ENCODE measurements at places on chromosomes 12 and 14.
A peak's percentile ranks its signal among the peaks of the same experiment; 100 is the strongest.

GRCh38 chr14:57751400-57751799 lies 114.5 kb downstream of the SLC35F4 start:
- no peak for DNase-seq

- DNase-seq, result no peak
Measured at GRCh38 chr12:9349888-9350885, 142.0 kb upstream of the PZP start.

GRCh38 chr14:100065111-100065871 lies at the start of gene EVL:
Gene EVL, plus strand, starts transcription at chr14:100065422. Its CDS starts 79 bp downstream, at chr14:100065501.
- no peak for DNase-seq

DNA sequence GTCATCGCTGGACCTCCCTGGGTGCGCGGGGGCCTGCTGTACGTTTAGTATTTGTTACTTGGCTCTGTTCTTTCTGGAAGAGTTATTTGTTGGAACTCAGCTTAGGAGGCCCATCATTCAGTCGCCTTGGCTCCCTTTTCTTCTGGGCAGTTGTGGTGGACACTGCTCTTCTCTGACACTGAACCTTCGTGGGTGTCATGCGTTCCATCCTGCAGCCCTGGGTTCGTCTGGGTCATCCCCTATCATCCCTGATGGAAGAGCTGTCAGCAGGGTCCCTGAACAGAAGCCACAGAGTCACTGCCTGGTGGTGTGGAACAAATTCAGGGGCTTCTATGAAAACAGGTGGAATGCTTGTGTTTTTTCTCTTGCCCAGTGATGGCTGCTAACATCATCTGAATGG lies 52.9 kb upstream of the SCN8A start:
- no peak for DNase-seq

- DNase-seq, result no peak
Measured at GRCh38 chr12:37672655-37673260, 643.8 kb upstream of the ALG10B start.

DNA sequence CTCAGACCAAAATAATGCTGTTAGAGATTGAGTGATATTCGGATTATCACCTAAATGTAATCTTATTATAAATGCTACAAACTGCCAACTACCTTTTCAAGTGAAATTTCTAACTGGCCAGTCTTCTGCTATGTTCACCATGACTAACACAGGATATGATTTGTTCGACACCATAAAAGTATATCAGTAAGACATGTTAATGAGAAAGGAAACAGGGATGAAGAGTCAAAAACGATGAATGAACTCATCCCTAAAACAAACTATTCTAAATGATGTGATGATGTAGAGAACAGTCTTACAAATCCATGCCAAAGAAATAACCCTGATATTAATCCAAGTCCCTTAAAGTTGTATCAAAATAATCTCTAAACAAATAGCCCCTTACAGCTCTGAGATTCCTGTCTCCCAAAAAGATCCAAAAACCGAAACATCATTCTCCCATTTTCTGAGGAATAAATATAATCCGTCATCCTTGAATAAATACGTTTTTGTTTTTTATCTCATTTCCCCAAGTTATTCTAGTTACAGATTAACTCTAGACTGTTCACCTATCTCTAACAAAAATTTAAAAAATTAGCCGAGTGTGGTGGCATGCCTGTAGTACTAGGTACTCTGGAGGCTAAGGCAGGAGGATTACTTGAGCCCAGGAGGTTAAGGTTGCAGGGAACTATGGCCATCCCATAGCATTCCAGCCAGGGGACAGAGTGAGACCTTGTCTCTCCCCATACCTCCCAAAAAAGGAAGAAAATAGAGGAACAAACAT lies 9.1 kb downstream of the SCAF11 start:
- DNase-seq, result no peak

DNA sequence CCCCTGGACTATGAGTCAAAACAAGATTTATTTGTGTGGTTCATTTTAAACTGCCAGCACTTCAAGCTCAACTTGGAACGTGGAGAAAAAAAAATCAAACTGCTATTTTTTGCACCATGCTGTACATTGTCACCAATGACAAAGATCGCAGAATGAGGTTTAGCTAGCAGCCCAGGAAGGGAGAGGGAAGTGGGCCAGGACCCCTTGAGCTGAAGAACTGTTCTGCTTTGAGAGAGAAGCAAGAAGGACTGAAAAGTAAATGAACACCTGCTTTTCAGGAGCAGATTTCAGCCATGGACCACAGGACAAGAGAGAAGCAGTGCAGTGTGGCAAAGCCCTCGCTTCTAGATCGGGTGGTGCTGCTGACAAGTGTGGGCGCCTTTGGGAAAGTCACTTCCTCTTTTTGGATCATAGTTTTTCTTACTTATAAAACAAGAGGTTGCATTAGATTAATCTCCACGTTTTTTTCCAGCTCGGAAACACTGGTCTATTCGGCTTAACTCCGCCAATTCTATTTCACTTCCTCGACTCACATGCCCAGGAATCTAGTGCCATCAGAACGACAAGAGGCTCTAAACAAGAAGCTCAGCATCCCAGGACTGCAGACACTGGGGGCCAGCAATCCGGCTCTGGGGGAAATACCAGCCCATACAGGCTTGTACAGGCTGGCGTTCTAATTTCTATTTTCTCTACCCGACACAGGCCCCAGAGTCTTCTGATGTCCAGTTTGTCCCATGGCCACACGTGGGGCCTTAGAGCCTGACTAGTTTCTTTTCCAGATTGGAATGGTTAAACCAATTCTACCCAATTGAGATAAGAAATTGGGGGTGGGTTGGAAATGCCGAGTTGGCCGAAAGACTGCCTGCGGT lies 129.9 kb downstream of the CRACR2A start:
- no peak for DNase-seq

DNA sequence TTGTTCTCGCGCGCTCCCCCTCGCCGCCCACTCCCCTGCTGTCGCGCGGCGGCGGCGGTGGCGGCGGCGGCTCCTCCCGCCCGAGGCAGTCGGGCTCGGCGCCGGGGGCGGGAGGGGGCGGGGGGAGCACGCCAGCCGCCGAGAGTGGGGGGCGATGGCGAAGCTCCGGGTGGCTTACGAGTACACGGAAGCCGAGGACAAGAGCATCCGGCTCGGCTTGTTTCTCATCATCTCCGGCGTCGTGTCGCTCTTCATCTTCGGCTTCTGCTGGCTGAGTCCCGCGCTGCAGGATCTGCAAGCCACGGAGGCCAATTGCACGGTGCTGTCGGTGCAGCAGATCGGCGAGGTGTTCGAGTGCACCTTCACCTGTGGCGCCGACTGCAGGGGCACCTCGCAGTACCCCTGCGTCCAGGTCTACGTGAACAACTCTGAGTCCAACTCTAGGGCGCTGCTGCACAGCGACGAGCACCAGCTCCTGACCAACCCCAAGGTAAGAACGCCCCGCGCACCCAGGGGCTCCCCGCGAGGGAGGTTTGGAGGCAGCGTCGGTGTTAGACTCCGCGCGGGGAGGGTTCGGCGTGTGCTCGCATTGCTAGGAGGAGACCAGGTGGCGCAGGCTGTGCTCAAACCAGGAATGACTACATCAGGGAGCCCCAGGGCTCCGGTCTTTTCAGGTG lies 629 bp downstream of the KCNMB4 start:
- peak; percentile 59 for DNase-seq

GRCh38 chr12:12606781-12607589 lies 4.7 kb upstream of the CREBL2 start:
- no peak for DNase-seq

GRCh38 chr12:7096979-7097378 lies 4.7 kb upstream of the C1R start:
- DNase-seq, result no peak

DNA sequence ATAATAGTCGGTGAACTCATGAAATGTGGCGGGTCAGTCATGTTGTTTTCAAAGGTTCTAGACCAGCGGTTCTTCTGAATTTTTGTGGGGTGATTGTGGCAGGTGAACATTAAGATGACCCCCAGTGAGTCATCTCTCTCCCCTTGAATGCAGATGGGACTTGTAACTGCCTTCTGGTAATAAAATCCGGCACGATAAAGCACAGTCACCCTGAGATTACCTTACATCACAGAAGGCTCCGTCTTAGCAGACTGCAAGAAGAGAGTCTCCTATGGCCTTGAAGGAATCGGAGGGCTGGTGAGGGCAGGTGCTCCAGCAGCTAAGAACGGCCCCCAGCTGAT lies 189.6 kb downstream of the FOXN3 start:
- DNase-seq, result no peak

- no peak for DNase-seq
Measured at GRCh38 chr14:35255711-35256110, 36.5 kb upstream of the PSMA6 start.

DNA sequence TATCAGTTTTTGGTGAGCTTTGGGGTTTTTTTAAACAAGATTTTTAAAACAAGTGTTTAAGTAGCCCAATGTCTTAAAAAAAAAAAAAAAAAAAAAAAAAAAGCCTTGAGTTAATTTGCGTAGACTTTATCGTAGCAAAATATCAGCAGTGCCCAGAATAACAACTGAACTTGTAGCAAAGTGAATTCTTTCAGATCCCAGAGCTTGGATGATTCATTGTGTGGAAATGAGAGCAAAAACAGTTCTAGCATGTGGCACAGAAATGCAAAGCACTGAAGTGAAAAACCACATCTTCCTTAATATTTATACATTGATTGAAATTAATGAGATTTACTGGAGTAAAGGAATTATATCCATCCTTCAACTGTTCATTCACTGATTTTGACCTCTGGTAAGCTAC lies 258.1 kb downstream of the EGLN3 start:
- no peak for DNase-seq

DNA sequence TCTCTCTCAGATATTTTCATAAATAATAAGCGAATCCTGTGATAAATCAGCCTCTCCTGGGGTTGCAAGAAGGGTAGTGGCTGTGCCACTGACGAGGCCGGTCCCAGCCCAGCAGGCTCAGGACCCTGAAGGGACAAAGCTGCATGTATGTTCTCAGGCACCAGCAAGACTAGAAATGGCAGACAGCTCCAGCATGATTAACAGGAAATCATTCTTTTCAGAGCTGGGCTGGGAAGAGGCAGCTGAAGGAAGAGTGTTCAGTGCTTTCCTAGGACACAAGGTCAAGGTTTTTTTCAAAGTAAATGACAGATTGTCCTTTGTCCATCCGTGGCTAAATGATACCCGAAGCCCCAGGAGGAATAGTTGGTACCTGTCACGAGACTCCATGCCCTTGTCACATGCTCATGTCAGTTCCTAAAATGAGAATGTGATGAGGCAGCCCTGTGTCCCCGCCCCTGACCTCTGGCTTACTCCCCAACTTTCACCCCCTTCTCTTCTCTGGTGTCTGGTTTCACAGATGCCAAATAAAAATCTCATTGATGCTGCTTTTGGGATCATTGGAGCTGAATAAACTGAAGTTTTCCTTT lies 65.1 kb downstream of the PPP1R36 start:
- DNase-seq, result no peak

GRCh38 chr12:26090836-26091510 lies 33.9 kb downstream of the BHLHE41 start:
- DNase-seq, result no peak

DNA sequence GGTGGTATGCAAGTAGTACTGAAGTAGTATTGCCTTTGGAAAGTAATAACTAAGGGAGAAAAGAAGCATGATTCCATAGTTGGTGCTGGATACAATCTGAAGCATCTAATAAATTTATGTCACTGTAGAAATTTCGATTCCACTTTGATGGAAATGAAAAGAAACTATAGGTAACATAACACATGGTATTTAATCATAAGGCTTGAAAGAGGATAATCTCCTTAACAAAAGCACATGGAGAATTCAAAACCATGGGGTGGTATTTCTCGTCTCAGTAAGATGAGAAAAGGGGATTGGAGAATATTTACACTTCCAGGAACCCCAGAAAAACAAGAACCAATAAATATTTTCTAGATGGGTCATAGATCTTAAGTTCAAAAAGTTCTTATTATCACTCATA lies 72.7 kb downstream of the NDUFA12 start:
- DNase-seq, result no peak

- no peak for DNase-seq
Measured at GRCh38 chr12:86456241-86456640, 200.1 kb upstream of the MGAT4C start.

DNA sequence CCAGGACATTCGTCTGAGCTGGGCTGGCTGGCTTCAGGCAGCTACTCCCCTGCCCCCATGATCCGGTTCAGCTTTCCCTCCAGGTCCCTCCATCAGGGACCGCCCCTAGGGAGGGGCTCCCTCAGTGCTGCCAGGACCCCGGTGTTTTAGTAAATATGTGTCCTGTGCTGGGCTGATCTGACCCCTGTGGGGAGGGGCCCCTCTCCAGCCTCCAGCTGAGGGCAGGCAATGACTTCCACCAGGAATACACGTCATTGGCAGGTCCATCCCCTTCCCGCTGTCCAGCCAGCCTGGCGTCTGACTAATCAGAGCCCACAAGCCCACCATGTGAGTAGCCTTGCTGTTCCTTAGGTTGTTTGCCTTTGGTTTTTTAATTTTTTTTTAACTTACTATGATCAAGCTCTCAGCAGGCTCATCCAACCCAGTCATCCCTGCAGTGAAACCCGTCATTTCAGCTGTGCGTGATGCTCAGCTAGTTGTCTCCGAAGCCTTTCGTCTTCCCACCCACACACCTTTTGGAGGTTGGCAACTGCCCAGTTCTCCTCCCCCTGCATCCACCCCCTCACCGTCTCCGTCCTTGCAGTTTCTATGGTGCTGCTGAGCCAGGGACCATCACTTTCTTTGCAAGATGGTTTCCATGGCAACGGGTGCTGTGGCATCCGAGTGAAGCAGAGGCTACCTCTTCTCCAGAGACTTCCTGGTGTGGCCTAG lies 16.0 kb upstream of the SERPINA4 start:
- DNase-seq, result no peak

DNA sequence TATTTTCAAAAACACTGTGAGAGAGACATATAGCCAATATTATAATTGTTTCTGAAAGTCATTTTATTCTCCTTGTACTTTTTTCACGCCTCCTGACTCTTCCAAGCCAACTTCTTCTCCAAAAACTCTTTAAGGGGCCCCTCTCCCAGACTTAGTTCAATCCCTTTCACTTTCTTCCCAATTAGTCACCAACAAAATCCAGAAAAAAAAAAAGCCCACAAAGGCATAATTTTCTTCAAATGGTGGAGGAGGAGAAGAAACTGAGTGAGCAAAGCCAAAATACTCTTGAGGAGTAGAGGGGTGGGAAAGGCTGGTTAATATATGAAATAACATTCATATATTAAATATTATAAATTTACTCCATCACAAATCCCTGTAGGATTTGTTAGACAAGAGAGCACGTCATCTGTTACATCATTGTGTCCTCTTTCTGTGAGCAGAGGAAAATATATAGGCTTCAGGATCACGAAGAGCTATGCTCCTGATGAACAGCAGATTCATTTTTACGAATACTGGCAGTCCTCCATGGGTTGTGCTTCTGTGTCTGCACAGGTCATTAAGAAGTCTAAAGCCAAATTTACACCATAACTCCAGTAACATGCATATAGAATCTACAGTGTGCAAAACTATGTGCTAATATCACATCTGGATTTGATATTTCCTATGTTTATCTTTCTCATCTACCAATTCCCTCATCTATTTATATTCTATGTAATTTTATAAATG lies 25.9 kb upstream of the NID2 start:
- DNase-seq, result no peak

- DNase-seq, result no peak
Measured at GRCh38 chr12:116604178-116604895, 45.2 kb downstream of the MAP1LC3B2 start.

- no peak for DNase-seq
Measured at GRCh38 chr14:77890873-77891272, 91.0 kb downstream of the ADCK1 start.
